Mucosa of descending colon (tissue), 3 donors: ENCODE measurements at places on chromosomes 5 and 9. TPM values are rescaled to one million over a fixed set of nuclear protein-coding genes. Genes with fewer than 3 reads are reported as not detected.
A peak's percentile ranks its signal among the peaks of the same experiment; 100 is the strongest.

Gene DTWD2
- 5.8 TPM for total RNA-seq

Gene INSYN2B
- not detected for total RNA-seq

GRCh38 chr5:6286404-6286803, 91.9 kb downstream of the MED10 start:
- no peak for DNase-seq

- no peak for DNase-seq
Observed at GRCh38 chr5:175508896-175509295, 30.5 kb downstream of the SFXN1 start.

- peak; percentile 78 for DNase-seq
Observed at GRCh38 chr9:99105152-99106043, 485 bp downstream of the TGFBR1 start.

- DNase-seq: no peak
Observed at GRCh38 chr9:86990290-86990689, 43.0 kb upstream of the GAS1 start.

DNA sequence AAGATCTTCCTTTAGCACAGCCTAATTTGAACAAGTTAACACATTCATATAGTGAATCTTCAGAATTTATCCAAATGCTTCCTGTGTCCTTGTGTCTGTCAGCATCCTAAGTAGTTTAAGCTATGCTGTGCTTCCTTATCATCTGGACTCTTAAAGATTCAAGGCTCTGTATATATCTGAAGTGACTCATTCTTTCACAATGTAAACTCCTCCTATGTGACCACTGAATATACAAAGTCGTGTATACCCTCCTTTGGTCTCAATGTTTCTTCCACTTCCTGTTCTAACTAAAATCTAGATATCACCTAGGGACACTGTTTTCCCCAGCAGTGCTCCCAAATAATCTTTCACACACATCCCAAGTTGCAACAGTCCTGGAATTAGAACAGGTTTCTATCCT, 935.7 kb upstream of the NUDT12 start:
- DNase-seq: no peak

DNA sequence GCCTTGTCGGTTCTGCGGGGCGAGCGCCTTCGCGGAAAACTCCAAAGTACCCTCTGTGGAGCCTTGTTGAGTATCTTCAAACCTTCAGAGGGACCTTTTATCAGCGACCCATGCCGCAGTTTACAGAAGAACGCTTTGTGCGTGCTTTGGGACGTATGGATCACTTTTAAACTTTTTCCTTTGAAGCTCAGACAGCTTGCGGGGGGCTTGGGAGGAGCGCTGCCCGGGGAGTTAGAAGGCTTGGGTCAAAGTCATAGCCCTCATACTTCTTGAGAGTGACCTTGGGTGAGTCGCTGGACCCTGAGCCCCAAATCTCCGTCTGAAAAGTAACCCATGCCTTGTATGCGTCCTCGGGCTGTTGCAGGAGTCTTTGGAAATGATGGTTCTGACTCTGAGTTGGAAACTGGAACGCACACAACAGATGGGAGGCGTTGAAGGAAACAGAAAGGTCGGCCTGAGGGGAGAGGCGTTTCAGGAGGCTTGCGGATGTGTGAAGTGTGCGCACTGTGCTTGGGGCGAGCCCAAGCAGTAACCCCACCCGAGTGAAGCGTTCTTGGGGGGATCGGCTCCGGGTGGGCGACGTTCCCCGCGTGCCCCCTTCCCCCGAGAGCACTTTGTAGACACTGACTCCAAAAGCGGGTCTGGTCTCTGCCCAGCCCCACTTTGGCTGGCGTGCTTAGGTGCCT, 661 bp upstream of the SLC25A51 start:
- DNase-seq: no peak

DNA sequence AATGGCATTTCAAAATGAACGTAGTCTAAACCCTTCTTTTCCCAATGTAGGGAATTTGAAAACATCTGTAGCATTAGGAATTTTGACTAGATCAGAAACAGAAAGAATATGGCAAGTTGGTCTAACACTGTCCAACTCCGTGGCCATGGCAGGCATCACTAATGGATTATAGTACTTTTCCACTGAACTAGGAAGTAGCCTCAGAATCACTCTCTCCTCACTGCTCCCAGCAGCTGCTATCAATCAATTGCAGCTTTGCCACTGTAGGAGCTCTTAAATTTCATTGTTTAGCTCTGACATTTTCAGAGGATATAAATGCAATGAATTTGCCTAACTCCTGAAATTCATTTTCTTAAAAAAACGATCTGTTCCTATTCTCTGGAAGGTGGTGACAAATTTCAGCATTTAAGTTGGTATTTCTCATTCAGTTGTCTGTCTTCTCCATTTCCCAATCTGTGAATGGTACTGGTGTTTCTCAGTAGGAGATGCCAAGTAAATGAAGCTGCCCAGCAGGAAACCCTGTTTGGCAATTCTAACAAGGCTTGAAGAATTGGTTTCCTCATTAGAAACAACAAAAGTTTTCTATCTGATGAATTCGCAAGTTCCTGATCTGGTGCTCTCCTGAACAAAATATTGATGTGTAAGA, 64.7 kb downstream of the TLR4 start:
- DNase-seq: no peak
